T-helper 17 cell (primary cell): ENCODE measurements at places on chromosomes 5 and 9.

DNA sequence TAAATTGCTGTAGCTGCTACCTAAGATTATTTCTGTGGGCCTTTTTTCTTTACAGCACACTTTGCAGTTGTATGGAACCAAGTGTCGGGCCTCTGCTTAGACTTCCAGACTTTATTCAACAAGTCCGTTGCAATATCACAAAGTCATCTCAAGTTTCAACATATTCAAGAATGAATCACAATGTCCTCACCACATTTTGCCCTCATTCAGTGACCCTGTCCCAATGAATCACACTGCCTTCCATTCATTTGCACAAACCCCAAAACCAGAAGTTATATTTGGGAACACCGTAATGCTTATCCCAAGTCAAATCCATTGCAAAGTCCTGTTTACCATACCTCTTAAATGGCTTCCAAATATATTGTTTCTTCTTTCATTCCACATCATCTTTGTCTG, 439.6 kb downstream of the CSNK1G3 start:
- DNase-seq, result no peak

DNA sequence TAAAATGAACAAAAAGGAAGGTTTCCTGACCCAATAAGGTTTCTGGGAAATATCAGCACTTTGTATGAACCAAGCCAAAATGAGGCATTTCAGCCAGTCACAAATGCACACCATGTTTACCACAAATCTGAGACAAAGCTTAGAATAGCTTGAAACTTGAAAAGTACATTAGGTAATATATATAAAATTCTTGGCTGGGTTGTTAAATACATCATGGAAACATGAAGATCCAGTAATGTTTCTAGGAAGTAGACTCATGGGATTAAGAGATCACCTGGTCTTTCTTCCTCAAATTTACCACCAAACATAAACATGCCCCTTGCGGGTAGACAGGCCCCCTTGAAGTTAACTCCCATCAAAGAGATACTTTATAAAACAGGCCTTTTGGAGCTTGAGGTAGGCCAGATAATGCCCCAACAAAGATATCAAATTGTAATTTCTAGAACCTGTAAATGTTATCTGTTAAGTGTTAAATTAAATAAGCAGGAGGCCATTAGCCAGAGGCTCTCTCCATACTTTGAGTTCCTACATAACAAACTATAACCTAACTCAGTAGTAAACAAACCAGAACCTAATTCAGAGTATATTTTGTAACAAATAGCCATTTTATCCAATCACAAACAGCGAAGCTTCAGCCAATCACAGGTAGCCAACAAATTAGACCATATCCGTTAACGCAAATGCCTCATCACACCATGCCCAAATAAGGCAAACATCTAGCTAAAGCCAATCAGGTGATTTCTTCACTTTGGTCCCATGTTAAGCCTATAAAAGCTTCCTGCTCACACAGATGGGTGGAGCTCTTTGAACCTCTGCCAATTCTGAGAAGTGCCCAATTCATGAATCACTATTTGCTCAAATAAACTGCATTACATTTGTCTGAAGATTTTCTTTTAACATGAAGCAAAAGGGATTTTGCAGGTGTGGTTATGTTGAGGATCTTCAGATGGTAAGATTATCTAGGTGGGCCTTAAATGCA, 127.9 kb upstream of the TARS1 start:
- no peak for DNase-seq

GRCh38 chr5:138402640-138403039, 36.2 kb upstream of the REEP2 start:
- DNase-seq, result no peak

- DNase-seq, result no peak
Measured at GRCh38 chr9:85118990-85119755, 449.6 kb downstream of the NTRK2 start.

- DNase-seq, result no peak
Measured at GRCh38 chr5:32319926-32320543, 7.3 kb upstream of the MTMR12 start.

DNA sequence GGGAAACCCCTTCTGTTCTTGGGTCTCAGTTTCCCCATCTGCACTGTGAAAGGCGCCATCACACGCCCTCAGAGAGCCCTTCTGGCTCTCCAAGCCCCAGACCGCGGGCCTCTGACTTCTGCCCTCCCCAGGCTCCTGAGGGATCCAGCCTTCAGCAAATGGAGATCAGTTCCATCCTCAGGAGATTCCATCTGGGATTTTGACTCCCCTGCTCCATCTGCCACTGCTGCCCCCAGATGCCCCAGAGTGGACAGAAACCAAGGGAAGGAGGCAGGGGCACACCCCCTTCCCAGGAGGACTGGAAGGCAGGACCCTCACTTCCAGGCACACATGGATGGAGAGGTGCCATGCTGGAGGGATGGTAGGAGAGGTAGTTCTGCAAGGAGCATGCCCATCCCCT, 18.7 kb upstream of the RPS14 start:
- no peak for DNase-seq

DNA sequence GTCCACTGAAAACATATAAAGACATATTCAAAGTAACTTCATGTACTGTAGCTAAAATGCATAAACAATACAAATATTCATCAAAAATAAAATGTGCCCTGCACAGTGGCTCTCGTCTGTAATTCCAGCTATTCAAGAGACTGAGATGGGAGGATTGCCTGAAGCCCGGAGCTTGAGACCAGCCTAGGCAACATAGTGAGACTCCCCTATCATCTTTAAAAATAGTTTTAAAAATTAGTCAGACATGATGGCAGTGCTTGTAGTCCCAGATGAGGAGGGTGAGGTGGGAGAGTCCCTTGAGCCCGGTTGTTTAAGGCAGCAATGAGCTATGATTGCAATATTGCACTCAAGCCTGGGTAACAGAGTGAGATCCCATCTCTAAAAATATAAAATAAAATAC, 534.1 kb downstream of the ANXA1 start:
- no peak for DNase-seq

- no peak for DNase-seq
Measured at GRCh38 chr9:108579757-108580439, 275.9 kb downstream of the ACTL7B start.

DNA sequence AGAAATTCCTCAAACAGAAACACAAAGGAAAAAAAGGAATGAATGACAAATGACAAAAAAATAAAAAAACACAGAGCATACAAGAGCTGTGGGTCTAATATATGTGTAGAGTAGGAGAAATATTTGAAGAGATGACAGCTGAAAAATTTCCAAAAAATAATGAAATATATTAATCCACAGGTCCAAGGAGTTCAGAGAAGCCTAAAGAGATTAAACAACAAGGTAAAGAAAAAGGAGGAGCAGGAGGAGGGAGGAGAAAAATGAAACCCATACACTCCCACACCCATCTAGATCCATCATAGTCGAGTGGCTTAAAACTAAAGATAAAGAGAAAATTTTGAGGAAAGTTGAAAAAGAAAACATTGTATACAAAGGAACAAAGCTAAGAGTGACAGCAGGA, 182.4 kb upstream of the MAP3K1 start:
- no peak for DNase-seq

DNA sequence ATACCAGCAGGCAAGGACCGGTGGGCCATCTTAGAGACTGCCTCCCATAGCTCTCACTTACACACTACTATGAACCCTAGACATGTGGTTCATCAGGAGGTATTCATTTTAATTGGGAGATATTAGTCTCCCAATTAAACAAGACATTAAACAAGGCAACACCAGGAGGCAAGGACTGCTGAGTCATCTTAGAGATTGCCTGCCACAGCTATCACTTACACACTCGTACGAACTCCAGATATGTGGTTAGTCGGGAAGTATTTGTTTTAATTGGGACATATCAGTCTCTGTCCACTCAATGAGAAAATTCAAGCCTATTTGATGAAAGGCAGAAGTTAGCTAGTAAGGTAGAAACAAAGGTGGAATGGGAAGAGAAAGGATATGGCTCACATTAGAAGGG, 343.9 kb downstream of the NFIB start:
- DNase-seq, result no peak

DNA sequence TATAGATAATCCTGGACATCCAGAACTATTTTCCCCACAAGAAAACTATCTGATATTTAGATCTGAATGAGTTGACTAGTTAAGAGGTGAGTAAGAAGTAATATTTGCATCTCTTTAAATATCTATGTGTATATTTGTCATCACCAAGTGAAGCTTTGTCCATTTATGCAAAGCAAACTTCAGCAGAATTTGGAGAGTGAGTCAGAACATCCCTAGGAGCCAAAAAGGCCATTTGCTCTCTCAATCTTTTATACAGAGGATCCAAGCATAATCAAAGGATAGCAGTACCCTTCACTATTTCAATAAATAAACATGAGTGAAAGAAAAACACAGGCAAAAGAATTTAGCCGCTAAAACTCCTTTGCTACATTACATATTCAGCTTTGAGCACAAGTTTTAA, 454.4 kb downstream of the NR2F1-AS1 start:
- no peak for DNase-seq

DNA sequence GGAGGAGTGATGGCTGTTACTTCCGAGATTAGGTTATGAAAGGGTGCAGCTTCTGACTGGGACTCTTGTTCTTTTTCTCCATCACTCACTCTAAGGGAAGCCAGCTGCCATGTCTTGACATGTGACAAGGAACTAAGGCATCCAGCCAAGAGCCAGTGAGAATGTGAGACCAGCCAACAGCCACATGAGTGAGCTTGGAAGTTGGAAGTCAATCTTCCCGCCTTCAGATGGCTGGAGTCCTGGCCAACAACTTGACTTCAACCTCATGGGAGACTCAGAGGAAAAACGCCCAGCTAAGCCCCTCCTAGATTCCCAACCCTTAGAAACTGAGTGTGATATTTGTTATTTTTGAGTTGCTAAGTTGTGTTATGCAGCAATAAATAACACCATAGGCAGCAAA, 201.1 kb downstream of the SNX18 start:
- DNase-seq, result no peak

GRCh38 chr5:35887321-35888100, 30.8 kb downstream of the IL7R start:
- DNase-seq, result no peak
